ENCODE measurements at places on chromosomes 5 and 9.

- no peak for DNase-seq
These were observed 25.2 kb downstream of the GLT6D1 start for GRCh38 chr9:135613946-135614805.

DNA sequence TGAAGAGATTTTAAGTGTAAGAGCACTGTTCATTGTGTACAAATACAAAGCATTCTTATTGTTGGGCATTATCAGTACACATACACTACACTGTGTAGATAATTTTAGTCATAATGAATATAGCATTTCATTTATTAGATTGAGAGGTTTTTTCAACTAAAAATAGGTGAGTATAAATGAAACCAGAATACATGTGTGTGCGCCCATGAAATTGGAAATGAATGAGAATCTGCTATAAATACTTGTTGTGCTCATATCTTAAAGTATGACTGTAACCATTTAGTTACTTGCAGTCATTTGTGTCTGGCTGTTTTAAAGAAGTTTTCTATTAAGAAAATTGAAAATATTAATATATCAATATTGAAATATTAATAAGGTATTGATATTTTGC is 189.0 kb upstream of the MEF2C start:
- no peak for DNase-seq

DNA sequence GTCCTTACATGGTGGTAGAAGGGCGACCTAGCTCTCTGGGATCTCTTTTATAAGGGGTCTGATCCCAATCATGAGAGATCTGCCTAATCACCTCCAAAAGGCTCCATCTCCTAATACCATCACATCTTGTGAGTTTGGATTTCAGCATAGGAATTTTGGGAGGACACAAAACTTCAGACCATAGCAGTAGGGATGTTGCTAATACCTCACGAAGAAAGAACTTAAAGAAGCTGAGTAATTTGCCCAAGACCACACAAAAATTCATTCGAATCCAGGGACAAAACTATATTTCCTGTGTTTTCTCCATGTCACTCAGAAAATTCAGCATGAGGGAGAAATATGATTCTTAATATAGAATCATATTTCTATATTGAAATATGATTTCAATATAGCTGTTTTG is 32.7 kb downstream of the MTAP start:
- no peak for DNase-seq

GRCh38 chr9:19074836-19075235 is 25.6 kb downstream of the RRAGA start:
- no peak for DNase-seq

DNA sequence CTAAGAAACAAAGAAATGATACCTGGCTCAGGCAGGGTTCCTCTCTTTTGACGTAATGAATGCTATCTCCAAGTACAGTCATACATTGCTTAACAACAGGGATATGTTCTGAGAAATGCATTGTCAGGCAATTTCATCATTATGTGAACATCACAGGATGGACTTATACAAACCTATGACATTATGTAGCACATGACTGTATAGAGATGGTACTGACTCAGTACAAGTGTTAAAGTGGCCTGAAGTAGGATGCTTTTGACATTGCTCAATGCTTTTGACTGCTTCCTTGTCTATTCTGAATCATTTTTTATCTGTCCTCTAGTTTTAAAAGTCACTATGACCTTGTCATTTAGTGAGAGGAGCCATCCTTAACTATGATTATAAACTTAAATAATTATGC is 147.6 kb downstream of the NR2F1-AS1 start:
- DNase-seq, result no peak

DNA sequence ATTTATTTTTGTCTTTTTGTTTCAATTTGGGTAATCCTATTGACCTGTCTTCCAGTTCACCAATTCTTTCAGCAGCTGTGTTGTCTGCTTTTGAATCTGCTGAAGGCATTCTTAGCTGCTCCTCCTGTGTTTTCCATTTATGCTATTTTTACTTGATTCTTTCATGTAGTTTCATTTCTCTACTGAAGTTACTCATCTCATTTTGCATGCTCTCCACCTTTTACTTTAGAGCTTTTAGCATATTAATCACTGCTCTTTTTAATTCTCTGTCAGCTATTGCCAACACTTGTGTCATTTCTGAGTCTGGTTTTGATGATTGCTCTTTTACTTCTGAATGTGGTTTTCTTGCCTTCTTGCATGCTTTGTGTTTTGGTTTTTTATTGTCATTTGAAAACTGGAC is 496.0 kb upstream of the CLINT1 start:
- no peak for DNase-seq

DNA sequence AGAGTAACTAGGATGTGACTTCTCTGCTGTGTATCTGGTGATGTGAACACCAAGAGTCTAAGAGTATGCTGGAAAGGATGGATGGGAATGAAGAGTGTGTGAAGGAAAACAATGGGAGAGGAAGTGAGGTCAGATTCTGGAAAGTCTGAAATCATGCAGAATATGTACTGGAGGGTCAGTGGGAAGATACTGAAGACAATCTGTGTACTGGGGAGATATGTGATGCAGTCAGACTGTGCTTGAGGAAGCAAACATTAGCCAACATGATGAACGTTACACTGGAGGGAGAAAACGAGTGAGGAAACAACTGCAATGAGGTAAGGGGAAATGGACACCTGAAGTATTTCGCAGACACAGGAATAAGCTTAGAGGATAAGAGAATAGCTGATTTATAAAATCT is 105.7 kb downstream of the NR3C1 start:
- DNase-seq, result no peak

- no peak for DNase-seq
These were observed 38.9 kb downstream of the ZNF608 start for GRCh38 chr5:124707520-124707919.

DNA sequence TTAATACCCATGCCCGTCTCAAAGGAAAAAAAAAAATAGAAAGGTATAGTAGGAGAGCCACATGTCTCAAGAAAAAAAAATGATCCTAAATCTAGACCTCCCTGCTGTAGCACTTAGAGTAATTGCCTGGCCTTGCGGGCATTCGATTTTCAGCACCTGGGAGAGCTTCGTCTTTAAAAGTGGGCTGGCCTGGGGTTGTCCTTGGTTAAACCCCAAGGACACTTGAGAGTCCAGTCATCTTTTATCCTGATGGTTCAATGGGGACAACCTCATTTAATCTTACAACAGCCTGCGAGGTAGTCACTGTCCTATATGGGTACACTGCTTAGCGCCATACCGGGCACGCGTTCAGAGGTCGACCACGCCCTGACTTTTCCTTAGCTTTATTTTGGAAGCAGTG is 60.1 kb downstream of the MAT2B start:
- DNase-seq, result no peak

DNA sequence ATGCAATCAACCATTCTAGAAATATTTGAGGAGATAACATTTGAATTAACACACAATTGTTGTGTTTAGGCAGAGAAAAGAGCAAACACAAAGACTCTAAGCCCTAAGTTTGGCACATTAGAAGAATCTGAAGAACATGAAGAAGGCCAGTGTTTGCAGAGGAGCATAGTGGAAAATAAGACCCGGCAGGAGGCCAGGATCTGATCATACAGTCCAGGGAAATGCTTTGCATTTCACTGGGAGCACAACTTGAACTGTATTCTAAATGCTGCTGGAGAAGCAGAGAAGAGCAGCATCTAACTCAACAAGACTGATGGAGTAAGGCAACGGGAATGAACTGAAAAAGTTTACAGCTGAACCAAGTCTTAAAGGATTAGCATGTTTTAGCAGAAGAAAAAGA is 463.4 kb downstream of the ZNF608 start:
- DNase-seq, result no peak

- no peak for DNase-seq
These were observed 8.5 kb downstream of the CAMSAP1 start for GRCh38 chr9:135898634-135899407.

DNA sequence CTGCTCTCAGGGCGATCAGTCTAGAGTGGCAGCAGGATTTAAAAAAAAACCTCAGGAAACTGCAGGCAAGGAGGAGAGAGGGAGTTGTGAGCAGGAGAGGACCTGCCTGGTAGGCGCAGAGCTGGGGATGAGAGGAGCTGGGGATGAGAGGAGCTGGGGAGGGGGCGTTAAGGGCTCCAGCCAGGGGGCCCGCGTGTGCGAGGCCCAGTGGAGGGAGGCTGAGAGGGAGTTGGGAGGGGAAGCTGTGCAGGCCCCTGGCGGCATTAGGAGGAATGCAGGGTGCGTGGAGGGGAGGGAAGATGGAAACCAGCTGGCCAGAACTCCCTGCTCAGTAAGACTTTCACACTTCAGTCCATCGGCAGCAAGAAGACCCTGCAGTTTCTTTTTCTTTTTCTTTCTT is 45.2 kb upstream of the HMCN2 start:
- no peak for DNase-seq

Data from NCI-H446 treated with DMSO at 0.1 percent for 48 hours (cell line).